ENCODE measurements at places on chromosomes 3 and 15. TPM values are rescaled to one million over a fixed set of nuclear protein-coding genes. Genes with fewer than 3 reads are reported as not detected.

GRCh38 chr3:184789314-184789998, 22.5 kb upstream of the VPS8 start:
- DNase-seq = no peak

- DNase-seq = no peak
Measured at GRCh38 chr3:142501004-142501926, 53.4 kb upstream of the XRN1 start.

BCHE gene
- 2.6 TPM for total RNA-seq

DNA sequence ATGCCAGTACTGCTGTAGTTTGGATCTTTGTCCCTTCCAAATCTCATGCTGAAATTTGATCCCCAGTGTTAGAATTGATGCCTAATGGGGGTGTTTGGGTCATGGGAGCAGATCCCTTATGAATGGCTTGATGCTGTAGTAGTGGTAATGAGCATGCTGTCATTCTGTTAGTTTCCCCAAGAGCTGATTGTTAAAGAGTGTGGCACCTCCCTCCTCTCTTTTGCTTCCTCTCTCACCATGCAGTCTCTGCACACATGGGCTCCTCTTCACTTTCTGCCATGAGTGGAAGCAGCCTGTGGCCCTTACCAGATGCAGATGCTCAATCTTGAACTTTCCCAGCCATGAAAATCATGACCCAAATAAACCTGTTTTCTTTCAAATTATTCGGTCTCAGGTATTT, 141.3 kb upstream of the DPPA4 start:
- no peak for DNase-seq

GRCh38 chr3:50211930-50212329, 6.9 kb downstream of the SLC38A3 start:
- no peak for DNase-seq

DNA sequence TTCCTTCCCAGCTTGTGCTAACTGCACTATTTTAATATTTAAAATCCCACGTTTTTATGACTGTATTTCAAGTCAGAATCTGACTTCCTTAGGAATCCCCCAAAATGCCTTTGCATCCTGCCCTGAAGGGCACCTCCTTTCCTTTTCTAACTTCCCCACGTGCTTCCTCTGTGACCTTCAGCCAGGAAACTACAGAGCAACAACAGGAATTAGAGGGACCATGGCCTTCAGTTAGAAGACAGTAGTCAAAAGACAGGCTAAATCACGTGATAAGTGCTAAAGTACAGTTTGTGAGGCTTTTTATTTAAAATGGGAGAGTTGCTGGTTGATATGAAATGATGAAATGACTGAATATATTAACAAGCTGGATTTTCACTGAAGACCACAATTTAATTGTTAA, 11.8 kb upstream of the ABHD10 start:
- DNase-seq = no peak

- DNase-seq = no peak
Measured at GRCh38 chr3:110900576-110900975, 171.0 kb upstream of the NECTIN3 start.

- DNase-seq = no peak
Measured at GRCh38 chr3:37961622-37962431, 28.8 kb upstream of the VILL start.

TNIK gene
- total RNA-seq = 32.7 TPM

SLMAP gene
- total RNA-seq = 263 TPM

DNA sequence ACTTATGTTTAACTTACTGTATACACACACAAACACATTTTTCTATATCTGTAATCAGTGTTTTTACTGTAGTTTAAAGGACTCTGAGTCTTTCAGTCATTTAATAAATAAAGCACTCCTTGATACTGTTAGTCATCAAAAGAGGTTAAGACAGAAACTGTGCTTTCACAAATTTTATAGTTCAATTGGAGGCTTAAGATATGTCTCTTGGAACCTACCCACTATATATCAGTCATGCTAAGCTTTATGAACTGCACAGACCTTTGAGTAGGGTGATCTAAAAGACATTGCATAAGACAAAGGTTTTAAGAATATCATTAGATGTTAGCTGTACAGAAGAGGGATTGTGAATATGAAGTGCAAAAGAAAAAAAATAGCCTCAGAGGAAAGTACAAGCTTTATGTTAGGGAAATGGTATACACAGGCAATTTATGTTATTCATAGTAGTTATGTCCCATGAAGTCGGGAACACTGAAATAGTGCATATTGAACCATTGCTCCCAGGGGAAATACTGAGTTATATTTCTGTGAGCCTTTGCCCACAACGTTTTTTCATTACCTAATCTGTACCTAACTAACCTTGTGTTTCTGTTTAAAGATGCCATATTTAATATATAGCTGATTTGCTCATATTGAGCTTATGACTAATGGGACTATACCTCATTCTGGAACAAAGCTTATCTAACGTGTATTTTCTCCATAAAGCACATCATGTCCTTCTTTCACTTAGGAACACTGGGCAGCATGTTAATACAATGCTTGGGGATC, 19.7 kb downstream of the CHMP2B start:
- DNase-seq = no peak

DNA sequence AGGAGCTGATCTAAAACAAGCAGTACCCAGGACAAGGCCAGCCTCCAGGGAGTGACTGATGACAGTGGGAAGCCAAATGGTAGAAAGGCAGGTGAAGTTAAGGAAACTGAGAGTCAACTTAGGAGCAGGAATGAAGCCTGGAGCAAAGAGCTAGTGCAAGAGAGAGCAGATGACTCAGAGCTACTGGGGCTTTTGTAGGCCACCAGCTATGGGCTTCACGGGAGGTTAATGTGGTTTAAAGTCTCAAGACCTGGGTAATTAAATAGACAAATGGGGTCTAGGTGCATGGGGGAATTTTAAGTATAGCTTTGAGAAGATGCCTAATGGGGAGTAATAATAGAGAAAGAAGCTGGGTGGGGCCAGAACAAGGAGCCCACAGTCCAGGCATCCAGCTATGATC, 3.1 kb downstream of the CD86 start:
- no peak for DNase-seq

CP gene
- 2.2 TPM for total RNA-seq

All from left ventricle myocardium superior (tissue), 1 donor.